ENCODE measurements at places on chromosomes 11 and 22.
A peak's percentile ranks its signal among the peaks of the same experiment; 100 is the strongest.

DNA sequence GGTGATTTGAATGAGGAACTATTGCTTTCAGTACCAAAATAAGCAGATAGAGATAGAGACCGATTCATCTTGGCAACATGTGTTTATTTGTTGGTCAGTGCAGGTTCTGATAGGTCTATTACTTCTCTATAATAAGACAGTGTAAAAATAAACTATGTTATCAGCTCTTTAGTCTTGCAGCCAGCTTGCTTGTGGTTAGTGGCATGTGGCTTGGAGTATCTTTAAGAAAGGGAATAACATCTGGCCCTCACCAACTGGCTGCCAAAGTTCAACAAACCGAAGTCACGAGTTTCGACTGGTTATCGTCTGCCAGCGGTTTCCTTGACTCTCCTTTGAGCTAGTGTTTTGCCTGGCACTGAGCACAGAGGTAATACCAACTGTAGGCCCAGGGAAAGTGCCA, 71.8 kb downstream of the CTTN start:
- DNase-seq, result peak; percentile 59

- no peak for DNase-seq
These were observed 2.9 kb upstream of the APOA1 start for GRCh38 chr11:116840224-116840745.

GRCh38 chr22:36201630-36202319, at the start of gene APOL4:
Gene APOL4, minus strand, starts transcription at chr22:36201809. Its CDS starts 75 bp downstream, at chr22:36201734.
- peak; percentile 22 for DNase-seq

- DNase-seq, result peak; percentile 35
These were observed 92.6 kb downstream of the DEPDC5 start for GRCh38 chr22:31846161-31847115.

GRCh38 chr11:11045156-11045930, 187.5 kb upstream of the ZBED5 start:
- DNase-seq, result no peak

DNA sequence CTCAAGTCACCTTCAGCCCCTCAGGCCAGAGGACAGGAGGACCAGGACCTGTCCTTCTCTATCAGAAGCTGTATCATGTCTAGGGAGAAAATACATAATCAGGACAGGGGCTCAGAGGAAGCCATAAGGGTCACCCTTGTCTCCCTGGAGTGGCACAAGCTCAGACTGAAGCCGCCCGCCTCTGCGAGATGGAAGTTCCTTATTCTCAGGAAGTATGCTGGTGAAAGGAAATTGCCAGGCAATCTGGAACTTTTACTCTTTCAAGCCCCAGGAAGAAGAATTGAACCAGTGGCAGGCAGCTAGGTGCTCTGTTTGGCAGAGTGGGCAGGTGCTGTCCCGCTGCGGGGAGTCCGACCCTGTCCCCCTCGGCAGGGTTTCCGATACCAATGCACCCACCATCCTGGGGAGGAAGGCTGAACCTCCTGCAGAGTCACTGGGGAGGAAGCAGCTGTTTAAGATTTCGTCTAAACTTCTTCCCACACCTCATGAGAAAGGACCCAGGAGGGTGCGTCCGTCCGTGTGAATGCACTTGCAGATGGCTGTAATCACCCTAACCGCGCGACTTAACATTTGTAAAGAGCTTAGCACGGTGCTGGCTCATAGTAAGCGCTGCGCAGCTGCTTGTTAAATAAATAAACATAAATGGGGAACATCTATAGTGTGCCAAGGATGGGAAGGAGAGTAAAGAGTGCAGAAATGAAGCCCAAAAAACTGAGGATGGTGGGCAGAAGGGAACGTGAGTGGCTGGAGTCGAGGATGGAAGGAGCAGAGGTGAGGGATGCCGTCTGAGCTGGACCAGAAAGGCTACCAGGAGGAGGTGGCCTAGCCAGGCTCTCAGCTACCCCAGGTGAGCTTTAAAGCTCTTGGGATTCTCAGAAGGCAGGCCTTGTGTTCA, 5.0 kb upstream of the ANO1 start:
- DNase-seq, result no peak

- DNase-seq, result no peak
These were observed 125.0 kb upstream of the LARGE1 start for GRCh38 chr22:34045311-34045710.

DNA sequence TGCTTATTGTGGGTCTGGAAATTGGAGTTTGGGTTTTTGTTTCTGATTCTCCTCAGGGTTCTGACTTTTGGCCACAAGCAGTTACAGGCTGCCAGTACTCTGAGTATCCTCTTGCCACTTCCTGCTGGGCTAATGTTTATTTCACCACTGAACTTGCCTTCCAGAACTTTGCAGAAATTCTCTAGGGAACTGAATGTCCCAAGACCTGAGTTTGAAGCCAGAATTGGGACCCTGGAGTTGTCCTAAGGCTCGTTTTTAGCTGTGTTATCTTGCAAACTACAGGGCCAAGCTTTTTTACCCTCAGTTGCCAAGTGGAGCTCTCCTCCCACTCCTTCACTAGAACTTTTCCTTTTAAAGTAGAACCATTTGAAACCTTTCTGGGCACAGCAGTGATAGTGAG, 89.9 kb downstream of the FAT3 start:
- no peak for DNase-seq
